ENCODE measurements at places on chromosomes 1 and 21.

DNA sequence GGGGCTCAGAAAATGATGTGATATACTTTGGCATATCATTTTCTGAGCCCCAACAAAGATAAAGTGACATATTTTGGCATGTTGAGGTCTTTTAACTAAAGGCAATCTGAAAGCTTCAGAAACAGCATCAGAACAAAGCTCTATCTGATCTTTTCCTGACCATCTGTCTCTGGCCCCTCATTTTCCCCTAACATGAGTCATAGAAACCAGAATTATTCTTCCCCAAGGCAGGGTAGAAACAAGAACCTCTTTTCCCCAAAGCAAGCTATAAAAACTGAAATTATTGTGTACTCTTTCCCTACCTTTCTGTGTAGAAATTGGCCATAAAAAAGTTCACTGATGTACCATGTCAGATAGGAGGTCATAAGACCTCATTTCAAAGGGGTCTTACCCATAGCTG, 48.7 kb upstream of the PLA2G4A start:
- DNase-seq = no peak

DNA sequence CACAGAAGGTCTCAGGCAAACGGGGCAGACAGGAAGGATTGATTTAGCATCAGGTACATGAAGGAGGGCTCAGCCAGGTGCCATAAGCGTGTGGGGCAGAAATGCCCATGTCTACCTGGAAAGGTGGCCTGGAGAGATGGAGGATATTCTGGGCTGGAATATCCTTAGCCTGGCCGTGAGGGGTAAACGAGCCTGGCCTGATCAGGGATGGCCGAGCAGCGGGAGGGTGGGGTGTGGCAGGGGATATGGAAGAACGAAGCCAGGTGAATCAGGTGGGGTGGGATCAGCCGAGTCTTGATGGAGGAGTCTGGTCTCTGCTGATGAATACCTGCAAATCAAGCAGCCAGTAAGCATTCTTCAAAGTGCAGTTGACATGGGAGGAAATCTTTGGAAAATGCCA, 35.5 kb upstream of the TTC22 start:
- no peak for DNase-seq

DNA sequence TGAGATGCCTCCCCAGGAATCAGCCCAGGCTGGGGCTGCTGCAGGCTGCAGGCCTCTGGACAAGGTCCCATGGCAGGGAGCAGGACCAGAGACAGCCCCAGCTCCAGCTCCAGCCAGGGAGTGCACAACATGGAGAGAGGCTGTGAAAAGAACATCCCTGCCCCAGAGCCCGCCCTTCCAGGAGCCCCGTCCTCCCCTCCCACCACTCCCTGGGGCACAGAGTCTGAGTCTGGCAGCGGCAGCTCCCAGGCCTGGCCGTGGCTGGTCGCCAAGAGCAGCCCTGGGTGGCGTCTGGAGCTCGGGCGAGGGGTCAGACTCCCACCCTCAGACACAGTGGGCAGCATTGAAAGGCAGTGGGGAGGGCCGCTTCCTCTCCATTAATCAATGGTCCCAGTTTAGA, 37.8 kb downstream of the MEGF6 start:
- no peak for DNase-seq

- peak; percentile 72 for DNase-seq
Observed at GRCh38 chr1:175192630-175193526, at the start of gene KIAA0040. Gene KIAA0040, minus strand, starts transcription at chr1:175192776. Its CDS starts 31,763 bp downstream, at chr1:175161013.

DNA sequence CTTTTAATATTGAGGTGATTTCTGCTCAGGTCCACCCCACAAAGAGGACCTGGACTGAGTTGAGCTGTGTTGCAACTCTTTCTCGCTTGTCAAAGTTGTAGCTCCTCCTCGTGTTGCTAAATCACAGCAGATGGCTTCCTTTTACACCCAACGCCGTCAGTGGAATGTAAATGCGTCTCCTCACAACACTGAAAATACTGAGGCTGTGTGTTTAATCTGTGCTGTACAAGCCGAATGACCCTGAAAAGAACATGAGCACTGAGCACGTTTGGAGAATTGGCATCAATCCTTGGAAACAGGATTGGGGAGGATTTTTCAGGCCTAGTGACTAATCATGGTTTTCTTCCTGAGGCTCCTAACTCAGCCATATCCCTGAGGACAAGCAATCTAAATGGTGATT, 196.0 kb downstream of the CRB1 start:
- DNase-seq = no peak

DNA sequence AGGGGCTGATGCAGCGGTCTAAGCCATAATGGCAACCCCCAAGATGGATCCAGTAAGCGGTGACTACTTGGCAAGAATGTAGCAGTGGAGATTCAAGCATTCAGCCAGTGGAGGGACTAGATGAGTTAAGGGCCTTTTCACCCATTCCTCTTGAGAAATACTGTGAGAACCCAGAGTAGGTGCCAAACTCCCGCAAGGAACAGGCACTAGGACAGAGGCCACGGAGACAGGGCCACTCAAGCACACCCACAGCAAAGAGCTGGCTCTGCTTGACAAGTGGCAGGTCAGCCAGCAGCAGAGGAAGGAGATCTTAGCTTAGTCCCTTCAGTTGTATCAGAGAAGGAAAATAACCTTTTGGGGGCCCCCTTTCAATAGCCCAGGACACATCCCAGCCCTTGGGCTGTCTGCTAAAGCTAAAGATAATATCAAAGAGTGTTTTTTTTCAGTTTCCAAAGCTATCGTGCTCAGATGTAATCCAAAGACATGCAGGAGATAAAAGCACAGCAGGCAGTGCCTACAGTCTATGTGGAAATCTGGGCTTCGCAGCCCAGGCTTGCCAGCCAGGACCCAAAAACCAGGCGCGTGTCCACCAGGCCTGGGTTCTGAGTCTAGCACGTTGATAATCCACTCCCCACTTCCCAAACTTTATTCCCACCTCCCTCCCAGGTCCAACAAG, 62.0 kb upstream of the GOLT1A start:
- DNase-seq = no peak

GRCh38 chr1:97013941-97014340, 292.4 kb downstream of the PTBP2 start:
- no peak for DNase-seq

- DNase-seq = no peak
Observed at GRCh38 chr1:73326663-73327062, 871.3 kb downstream of the LRRIQ3 start.

GRCh38 chr21:43367296-43367695, 59.6 kb downstream of the SIK1 start:
- DNase-seq = no peak

DNA sequence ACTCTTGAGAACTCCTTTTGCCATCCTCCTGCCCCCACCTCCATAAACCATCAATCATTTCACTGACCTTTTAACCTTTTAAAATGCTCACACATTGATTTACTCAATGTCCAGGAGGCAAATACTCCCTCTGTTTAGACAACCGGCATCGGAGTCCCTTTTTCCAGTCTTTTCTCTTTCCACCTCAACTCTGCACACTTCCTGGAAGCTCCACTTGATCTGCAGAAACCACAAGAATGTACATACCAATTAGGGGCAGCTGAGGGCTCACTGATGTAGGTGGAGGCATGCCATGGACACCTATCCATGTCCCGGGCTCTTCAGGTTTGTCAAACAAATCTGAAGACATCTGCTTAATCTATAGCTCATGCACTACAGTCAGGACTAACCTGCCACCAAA, 5.3 kb upstream of the AMIGO1 start:
- DNase-seq = no peak

GRCh38 chr1:233655301-233655740, 41.4 kb downstream of the KCNK1 start:
- DNase-seq = no peak

DNA sequence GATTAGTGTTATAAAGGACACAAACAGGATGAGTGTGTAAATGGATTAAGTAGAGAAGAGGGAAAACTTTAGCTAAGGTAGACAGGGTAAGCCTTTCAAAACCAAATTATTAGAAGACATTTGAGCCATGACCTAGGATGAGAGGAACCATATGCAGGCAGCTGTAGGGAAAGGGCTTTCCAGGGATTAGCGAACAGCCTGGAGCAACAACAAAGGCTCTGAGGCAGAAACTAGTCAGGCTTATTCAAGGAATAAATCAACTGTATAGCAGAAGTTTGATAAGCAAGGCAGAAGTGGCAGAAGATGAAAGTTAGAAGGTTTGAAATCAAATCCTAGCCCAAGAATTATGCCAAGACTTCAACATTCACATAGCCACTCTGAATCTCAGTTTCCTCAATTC, 21.3 kb downstream of the AIDA start:
- DNase-seq = no peak

- DNase-seq = no peak
Observed at GRCh38 chr1:229971141-229971540, 95.9 kb upstream of the GALNT2 start.

GRCh38 chr1:106680776-106681344, 375.6 kb upstream of the PRMT6 start:
- DNase-seq = no peak

- no peak for DNase-seq
Observed at GRCh38 chr1:56417646-56418045, 161.7 kb downstream of the PLPP3 start.

DNA sequence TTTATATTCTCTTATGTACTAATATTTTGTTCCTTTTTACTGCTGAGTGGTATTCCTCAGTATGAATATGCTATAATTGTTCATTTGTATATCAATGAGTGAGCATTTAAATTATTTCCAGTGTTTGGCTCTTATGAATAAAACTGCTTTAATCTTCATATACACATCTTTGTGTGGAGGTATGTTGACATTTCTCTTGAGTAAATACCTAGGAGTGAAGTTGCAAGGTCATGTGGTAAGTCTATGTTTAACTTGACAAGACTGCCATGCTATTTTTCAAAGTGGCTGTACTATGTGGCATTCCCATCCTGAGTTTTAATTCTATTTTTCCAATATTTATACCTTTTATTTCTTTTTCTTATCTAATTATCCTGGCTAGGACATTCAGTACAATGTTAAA, 124.2 kb downstream of the ADSS2 start:
- DNase-seq = no peak

DNA sequence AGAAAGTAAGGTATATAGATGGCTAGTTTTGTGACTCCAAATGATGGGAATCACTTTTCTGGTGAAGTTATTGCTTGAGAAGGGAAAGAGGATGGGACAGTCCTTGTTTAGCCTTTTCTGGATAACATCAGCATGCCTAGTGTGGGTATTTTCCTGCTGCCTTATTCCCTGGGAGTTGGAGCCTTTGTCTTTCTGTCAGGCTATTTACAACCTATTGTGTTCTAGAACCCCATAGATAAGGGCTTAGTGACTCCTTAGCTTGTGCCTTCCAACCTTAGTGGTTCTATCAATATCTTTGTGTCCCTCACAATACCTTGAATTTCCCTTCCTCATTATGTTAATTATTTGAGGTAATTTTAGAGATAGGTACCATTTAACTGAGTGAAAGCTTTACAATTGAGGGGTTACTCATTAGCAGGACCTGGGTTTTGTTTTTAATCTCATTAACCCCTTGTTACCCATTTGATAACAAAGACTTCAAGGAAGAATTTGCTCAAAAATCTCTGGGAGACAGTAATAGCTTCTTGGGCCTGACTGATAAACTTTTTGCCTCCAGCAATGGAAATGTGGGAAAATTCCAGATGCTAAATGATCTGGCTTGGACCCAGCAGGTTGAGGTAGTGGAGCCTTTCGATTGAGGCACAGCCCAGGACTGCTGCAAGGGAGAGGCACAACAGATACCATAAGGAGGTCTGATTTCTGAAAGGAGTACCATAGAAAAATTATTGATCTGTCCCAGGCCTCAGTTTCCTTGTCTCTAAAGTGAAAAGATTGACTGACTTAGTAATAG, 49.0 kb downstream of the CACHD1 start:
- DNase-seq = no peak

GRCh38 chr1:101064697-101065096, 39.1 kb upstream of the DPH5 start:
- DNase-seq = no peak

DNA sequence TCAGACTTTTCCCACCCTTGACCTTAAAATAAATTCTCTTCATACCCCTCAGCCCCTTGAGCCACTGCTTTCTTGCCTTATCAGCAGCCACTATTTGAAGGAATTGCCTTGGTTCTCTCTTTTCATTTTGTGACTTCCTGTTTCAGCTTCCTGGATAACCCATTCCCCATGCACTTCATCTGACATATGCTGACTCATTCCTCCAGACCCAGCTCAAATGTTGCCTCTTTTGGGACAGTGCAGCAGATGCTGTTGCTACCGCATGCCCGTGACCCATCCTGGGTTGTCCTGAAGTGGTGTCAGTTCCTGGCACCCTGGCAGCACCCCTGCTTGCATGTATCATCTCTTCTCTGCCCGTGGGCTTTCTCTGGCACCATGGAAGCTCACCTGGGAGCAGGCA, 496.1 kb downstream of the PTPRU start:
- no peak for DNase-seq

DNA sequence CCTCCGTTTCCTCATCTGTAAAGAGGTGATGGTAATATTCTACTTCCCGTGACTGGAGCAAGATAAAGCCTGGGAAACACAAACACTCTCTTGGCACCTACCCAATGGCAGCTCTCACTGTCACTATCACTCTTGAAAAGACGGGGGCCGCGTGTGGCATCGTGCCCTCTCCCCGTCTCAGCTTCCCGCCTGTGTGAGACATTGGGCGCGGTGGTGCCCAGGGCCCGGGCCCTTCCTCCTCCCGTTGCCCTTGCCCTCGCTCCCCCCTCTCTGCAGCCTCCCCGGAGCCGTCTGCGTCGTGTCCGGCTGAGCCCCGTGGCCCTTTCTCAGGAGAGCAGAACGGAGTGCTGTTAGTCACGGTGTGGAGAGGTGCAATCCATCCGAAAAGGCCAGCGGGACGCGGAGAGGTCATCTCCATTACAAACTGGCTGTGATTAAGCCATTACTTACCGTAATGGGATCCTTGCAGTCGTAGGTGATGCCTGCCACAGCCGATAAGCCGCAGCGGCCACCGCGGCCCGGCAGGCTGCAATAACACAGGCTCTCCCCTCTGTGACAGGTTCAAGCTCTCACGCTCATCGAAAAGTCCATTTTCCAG, 156.4 kb upstream of the ZC3H12A start:
- DNase-seq = peak; percentile 63

- no peak for DNase-seq
Observed at GRCh38 chr1:58895082-58895481, 111.2 kb upstream of the JUN start.

DNA sequence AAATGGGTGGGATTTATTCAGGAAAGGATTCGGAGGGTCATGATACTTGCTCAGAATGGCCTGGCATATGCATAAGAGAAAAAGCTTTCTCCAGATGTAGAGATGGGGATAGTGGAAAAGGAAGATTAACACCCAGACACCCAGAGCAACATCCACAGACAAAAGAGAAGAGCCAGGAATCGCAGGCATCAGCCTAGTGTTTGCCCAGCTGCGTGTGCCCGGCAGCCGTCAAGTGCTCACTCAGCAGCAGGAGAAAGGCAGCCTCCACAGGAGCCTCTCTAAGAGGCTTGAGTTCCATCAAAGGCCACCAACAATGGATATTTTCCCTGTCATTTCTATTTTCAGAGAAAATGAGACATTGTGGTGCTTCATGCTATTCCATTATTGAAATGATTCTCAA, 54.7 kb downstream of the NTPCR start:
- DNase-seq = no peak
